CD4-positive, alpha-beta T cell (primary cell): ENCODE measurements at places on chromosomes 12 and 14. TPM values are rescaled to one million over a fixed set of nuclear protein-coding genes. Genes with fewer than 3 reads are reported as not detected.

DNA sequence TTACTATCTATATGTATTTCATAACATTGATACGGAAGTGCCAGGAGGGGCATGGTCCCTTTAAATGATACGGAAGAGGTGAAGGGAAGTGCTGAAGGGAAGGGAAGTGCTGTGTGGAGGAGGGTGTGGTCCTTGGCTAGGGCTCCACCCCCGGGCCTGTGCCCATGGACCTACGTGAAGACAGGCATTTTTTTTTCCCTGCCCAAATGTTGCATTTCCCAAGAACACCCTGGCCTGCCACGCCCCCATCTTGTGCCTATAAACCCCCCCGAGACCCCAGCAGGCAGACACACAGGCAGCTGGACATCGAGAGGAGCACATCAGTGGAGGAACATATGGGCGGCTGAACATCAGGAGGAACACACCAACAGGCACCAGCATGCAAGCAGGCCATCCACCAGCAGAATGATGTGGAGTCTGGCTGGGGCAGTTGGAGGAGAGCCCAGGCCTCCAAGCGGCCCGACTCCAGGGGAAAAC lies 134.1 kb downstream of the SLC41A2 start:
- no peaks in the 10 kb centered on the region for H3K36me3 ChIP-seq
- no peak overlapping the region for H3K27ac ChIP-seq

GRCh38 chr12:24778486-24779304 lies 170.2 kb downstream of the BCAT1 start:
- no peak for DNase-seq
- no peaks in the 10 kb centered on the region for H3K27me3 ChIP-seq
- no peaks in the 10 kb centered on the region for H3K36me3 ChIP-seq

- no peak overlapping the region for H3K4me3 ChIP-seq
- H3K27ac ChIP-seq: no peak overlapping the region
- H3K27me3 ChIP-seq: no peaks in the 10 kb centered on the region
- DNase-seq: no peak
- no peaks in the 10 kb centered on the region for H3K36me3 ChIP-seq
- peaks cover 29% of the 10 kb centered on the region for H3K4me1 ChIP-seq
Measured at GRCh38 chr14:65948302-65948701, 535.8 kb downstream of the FUT8 start.

SLC6A13 gene
- 0.11 TPM for total RNA-seq

DNA sequence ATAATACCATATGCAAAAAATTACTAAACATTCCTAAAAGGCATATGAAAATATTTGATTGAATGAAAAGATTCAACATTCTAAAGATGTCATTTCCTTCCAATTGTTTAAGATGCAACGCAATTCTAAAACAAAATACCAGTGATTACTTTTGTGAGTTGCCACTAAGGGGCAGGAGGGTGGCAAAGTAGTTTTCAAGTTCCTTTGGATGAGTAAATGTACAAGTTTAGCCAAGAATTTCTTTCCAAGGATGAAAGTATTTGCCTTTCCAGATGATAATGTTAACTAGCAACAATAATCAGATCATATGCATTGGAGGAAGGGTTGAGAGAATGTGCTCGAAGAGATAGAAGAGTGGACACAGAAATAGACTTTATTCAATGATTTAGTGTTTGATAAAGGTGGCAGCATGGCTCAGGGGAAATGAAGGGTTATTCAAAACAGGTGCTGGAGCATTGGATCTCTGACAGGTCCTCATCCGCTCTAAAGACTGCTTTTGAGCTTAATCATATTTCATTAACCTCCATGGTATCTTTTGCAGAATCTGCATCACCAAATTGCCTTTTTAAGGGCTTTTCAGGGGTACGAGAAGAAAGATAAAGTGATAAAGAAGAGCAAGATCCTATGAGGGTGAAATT lies 678.5 kb upstream of the TBX3 start:
- H3K27me3 ChIP-seq: no peaks in the 10 kb centered on the region
- no peak overlapping the region for H3K4me3 ChIP-seq
- no peak for DNase-seq
- H3K27ac ChIP-seq: no peak overlapping the region
- H3K4me1 ChIP-seq: no peaks in the 10 kb centered on the region

- no peaks in the 10 kb centered on the region for H3K4me1 ChIP-seq
- peaks cover 80% of the 10 kb centered on the region for H3K36me3 ChIP-seq
- no peak overlapping the region for H3K27ac ChIP-seq
Measured at GRCh38 chr12:106331599-106331998, 25.9 kb upstream of the POLR3B start.

DNA sequence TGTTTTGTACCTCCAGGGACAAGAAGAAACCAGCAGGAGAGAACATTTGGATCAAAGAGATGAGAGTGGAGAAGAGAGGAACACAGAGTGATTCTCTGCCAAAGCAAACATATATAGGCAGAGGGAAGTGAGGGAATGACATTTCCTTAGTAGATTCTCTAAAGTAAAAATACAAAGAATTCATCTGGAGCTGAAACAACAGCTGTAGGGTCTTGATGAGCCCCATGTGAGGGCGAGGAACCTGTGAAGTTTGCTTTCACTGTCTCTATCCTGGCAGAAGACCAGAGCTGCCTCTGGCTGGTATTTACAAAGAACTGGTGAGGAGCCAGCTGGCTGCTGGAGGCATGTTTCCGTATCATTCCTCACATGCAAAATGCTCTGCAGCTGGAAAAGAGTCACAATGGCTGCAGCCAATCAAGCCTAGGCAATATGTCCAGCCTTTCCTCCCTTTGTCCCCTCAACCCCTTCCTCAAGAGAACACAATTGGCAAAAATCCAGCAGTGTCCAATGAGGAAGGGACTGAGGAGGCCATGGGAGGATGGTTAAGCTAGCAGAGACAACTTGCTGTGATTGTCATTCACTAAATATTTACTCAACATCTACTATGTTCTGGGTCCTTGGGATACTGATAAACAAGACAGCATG lies 122.5 kb downstream of the PHLDA1 start:
- H3K27me3 ChIP-seq: no peaks in the 10 kb centered on the region
- H3K4me3 ChIP-seq: no peak overlapping the region
- H3K36me3 ChIP-seq: no peaks in the 10 kb centered on the region
- no peak overlapping the region for H3K27ac ChIP-seq

BMP4 gene
- not detected for total RNA-seq

DNA sequence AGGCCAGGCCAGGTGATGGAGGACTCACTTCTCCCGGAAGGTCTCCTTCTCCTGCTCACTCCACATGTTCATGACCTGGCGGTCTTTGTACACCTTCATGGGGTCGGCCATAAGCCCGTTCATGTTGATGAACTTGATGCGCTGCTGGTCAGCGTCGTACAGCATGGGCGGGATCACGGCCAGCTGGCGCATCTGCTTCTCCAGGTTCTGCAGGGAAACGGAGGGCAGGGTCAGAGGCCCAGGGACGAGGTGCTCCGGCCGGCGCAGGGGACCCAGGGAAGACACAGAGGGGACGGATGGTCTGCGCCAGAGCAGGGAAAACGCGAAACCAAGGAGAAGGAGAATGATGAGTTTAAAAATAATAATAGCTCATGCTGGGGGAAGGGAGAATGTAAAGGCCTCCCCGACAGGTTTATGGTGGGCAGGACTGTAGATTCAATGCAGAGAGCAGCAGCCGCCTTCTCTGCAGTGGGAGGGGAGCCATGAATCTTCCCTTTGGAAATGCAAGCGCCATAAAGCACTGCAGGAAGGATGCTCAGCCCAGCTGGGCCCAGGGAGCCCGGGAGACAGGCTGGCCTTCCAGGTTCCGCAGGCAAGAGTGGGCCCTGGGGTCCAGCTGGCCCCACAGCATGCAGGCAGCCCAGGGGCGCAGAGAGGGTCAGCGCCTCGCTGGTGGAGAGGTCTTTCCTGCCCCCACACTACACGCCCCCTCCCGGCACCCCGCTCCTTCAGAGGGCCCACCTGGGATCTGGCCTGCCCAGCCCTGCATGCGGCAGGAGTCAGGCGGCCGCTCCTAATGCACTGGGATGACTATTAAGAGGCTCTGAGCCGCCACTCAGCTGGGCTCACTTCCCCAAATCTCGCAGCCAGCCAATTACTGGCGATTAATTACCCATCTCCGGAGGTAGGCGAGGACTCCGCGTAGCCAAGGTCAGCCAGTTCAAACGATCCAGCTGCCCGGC lies 132.0 kb downstream of the RFLNA start:
- no peak for DNase-seq
- no peak overlapping the region for H3K27ac ChIP-seq
- peaks cover 66% of the 10 kb centered on the region for H3K36me3 ChIP-seq
- H3K4me3 ChIP-seq: no peak overlapping the region
- H3K4me1 ChIP-seq: no peaks in the 10 kb centered on the region
- H3K27me3 ChIP-seq: no peaks in the 10 kb centered on the region

DNA sequence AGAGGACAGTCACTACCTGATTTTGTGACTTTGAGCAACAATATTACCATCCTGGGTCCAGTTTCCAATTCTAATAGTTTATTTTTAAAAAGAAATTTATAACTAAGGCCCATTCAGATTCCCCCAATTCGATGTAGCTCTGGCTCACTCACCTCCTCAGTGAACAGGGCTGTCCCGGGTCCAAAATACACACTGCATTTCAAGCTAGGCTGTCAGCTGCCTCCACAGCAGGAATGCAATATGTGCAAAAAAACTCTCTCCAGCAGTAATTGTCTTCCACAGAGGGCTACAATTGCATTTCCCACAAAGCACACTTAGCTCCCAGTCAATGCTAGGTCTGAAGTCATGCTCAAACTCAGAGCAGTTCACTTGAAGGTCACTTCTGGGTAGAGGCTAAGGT lies 39.3 kb upstream of the ZNF641 start:
- H3K4me1 ChIP-seq: no peaks in the 10 kb centered on the region
- no peaks in the 10 kb centered on the region for H3K36me3 ChIP-seq
- no peak overlapping the region for H3K4me3 ChIP-seq
- H3K27me3 ChIP-seq: peaks cover 6% of the 10 kb centered on the region
- no peak for DNase-seq
- no peak overlapping the region for H3K27ac ChIP-seq

- no peaks in the 10 kb centered on the region for H3K36me3 ChIP-seq
- no peak overlapping the region for H3K4me3 ChIP-seq
- no peaks in the 10 kb centered on the region for H3K4me1 ChIP-seq
- H3K27me3 ChIP-seq: peaks cover 12% of the 10 kb centered on the region
- DNase-seq: no peak
Measured at GRCh38 chr12:80717856-80718255, 1.1 kb downstream of the MYF5 start.

GRCh38 chr12:101935890-101936746 lies 58.7 kb downstream of the DRAM1 start:
- H3K27ac ChIP-seq: no peak overlapping the region
- H3K27me3 ChIP-seq: no peaks in the 10 kb centered on the region
- no peak overlapping the region for H3K4me3 ChIP-seq
- no peak for DNase-seq
- no peaks in the 10 kb centered on the region for H3K4me1 ChIP-seq

SSPN gene
- total RNA-seq: not detected

GRCh38 chr14:75182821-75183220 lies 6.4 kb upstream of the TMED10 start:
- DNase-seq: no peak
- H3K4me3 ChIP-seq: no peak overlapping the region
- no peaks in the 10 kb centered on the region for H3K36me3 ChIP-seq
- H3K27ac ChIP-seq: no peak overlapping the region
- H3K4me1 ChIP-seq: no peaks in the 10 kb centered on the region

C12orf42 gene
- 4.8 TPM for total RNA-seq

GRCh38 chr12:82942991-82943401 lies 256.3 kb downstream of the TMTC2 start:
- no peak overlapping the region for H3K27ac ChIP-seq
- H3K4me1 ChIP-seq: no peaks in the 10 kb centered on the region
- DNase-seq: no peak
- H3K27me3 ChIP-seq: no peaks in the 10 kb centered on the region
- no peak overlapping the region for H3K4me3 ChIP-seq

DNA sequence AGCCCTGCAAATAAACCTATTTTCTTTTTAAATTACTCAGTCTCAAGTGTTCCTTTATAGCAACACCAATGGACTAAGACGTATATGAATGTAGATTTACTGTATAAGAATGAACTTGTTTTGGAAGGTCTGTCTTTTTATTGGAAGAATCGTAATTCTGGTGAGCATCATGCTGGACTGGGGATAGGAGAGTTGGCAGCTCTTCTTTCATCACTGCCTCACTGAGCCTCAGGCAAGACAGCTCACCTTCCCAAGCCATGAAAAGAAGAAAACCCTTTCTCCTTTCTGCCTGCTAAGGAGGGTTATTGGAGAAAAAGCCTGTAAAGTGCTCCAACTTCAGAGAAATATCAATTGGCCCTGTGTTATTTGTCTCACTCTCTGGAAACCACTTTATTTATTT lies 9.1 kb upstream of the RNF34 start:
- no peaks in the 10 kb centered on the region for H3K36me3 ChIP-seq
- DNase-seq: no peak
- no peaks in the 10 kb centered on the region for H3K27me3 ChIP-seq
- no peak overlapping the region for H3K4me3 ChIP-seq
- peaks cover 7% of the 10 kb centered on the region for H3K4me1 ChIP-seq

BICD1 gene
- total RNA-seq: 14.3 TPM

DNA sequence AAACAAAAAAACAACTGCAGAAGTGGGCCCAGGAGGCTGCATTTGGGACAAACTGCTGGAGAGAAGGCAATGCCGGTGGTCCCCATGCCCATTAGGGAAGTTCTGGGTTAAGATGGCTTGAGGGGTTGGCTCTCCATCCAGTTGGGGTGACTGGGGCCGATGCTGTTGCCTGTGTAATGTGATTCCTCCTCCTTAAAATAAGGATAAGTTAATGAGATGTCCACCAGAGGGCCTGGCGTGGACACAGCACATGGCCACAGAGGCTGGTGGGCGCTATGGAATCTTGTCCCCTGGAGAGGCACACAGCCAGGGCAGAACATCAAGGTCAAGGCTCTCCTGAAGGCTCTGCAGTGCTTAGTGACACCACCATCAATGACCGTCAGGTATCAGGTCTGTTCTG lies 1.0 kb upstream of the TESC start:
- H3K36me3 ChIP-seq: no peaks in the 10 kb centered on the region
- peaks cover 25% of the 10 kb centered on the region for H3K4me1 ChIP-seq
- H3K27me3 ChIP-seq: peaks cover 13% of the 10 kb centered on the region
- no peak for DNase-seq
- H3K27ac ChIP-seq: no peak overlapping the region
- no peak overlapping the region for H3K4me3 ChIP-seq

- no peak overlapping the region for H3K4me3 ChIP-seq
- H3K27me3 ChIP-seq: no peaks in the 10 kb centered on the region
- no peak overlapping the region for H3K27ac ChIP-seq
- DNase-seq: no peak
Measured at GRCh38 chr14:95018821-95019220, 138.5 kb downstream of the DICER1 start.

GRCh38 chr12:13582421-13582820 lies 385.9 kb downstream of the EMP1 start:
- no peaks in the 10 kb centered on the region for H3K4me1 ChIP-seq
- no peaks in the 10 kb centered on the region for H3K36me3 ChIP-seq
- no peak overlapping the region for H3K27ac ChIP-seq
- no peak overlapping the region for H3K4me3 ChIP-seq
- no peak for DNase-seq

TSPAN8 gene
- total RNA-seq: not detected

NTN4 gene
- 0.71 TPM for total RNA-seq

- H3K4me3 ChIP-seq: no peak overlapping the region
- no peak for DNase-seq
- H3K36me3 ChIP-seq: no peaks in the 10 kb centered on the region
- H3K4me1 ChIP-seq: peaks cover 20% of the 10 kb centered on the region
Measured at GRCh38 chr14:103102689-103103260, 8.2 kb downstream of the EXOC3L4 start.

HHIPL1 gene
- not detected for total RNA-seq

SLC25A47 gene
- not detected for total RNA-seq
